ENCODE measurements at places on chromosomes 3 and 15.

- no peak for DNase-seq
These were observed 95.1 kb upstream of the MELTF start for GRCh38 chr3:197124713-197125112.

DNA sequence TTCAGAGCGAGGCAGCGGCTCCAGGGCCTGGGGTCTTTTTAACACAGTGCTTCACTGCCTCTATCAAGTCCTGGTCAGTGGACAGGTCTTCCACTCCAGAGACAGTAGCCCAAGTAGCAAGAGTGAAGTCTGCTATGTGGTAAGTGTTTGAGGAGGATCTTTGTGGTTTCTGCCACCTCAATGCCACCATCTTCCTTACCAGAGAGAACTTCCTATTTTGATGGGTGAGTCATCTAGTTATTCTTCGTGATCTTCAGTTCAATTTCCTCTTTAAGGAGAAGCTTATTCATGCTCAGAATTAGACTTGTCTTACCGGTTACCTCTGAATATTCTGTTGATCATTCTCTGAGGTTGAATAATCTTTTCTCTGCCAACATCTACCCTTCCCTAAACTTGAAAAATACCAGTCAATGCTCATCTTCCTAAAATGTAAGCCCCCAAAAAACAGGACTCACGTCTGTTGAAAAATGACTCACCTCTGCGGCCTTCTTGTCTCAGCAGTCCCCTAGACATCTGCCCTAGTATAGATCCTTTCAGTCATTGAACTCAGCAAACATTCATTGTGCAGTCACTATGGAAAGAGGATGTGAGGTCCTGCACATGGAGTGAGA is 32.2 kb upstream of the BCL6 start:
- peak; percentile 31 for DNase-seq

- DNase-seq = no peak
These were observed 17.3 kb upstream of the PLXNA1 start for GRCh38 chr3:126965526-126966080.

DNA sequence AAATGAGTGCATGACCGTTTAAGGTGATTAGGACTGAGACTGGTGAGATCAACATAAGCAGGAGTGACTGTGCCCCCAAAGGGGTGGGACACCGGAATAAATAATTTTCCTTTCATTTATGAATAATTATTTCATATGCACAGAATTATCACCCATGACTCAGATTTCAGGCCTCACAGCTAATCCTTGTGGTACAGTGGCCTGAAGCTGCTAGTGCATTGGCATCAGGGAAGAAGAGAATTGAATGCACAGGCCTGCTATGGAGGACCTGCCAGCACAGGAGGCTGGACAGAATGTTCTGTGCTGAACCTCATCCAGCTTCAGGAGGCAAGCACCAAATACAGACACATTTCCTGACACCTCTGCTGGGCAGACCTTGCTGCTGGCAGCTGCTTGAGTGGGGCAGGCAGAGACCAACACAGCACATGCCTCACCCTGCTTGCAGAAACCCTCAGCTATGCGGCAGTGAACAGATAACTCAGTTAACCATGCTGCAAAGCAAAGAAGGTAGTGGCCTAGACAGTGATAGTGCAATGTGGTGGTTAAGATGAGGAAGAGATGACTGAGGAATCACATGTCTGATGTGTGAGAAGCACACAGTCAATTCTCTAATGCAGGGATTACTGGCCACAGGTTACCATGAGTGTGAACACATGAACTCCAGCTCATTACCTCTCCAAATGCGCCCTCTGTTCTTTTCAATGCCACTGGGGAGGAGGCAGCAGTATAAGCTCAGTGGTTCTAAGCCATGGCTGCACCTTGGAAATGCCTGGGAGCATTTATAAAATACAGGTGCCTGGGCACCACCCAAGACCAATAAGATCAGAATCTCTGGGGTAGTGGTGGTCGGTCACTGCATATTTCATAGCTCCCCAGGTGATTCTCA is 68.1 kb upstream of the SCN5A start:
- no peak for DNase-seq

GRCh38 chr15:28909958-28910500 is 24.3 kb downstream of the APBA2 start:
- no peak for DNase-seq

GRCh38 chr15:91068966-91069365 is 31.1 kb upstream of the SV2B start:
- no peak for DNase-seq

DNA sequence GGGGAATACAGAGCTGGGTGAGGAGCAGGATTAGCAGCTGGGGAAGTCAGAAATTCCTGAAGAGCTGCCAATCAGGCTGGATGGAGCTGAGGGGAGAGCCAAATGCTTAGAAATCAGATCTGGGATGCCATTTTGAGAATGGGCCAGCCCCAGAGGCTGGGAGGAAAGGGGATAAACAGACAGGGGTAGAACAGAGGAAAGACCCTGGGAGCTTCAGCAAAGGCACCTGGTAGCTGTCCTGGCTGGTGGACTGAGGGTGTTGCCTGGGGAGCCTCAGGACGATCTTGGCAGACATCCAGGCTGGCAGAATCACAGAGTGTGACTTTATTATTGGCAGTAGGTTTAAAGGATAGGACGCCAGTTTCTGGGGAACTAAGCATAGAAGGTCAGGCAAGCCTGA is 97.8 kb downstream of the SQOR start:
- DNase-seq = no peak

Data from germinal center (tissue), 1 donor.